ENCODE measurements at places on chromosomes 7 and 10.

DNA sequence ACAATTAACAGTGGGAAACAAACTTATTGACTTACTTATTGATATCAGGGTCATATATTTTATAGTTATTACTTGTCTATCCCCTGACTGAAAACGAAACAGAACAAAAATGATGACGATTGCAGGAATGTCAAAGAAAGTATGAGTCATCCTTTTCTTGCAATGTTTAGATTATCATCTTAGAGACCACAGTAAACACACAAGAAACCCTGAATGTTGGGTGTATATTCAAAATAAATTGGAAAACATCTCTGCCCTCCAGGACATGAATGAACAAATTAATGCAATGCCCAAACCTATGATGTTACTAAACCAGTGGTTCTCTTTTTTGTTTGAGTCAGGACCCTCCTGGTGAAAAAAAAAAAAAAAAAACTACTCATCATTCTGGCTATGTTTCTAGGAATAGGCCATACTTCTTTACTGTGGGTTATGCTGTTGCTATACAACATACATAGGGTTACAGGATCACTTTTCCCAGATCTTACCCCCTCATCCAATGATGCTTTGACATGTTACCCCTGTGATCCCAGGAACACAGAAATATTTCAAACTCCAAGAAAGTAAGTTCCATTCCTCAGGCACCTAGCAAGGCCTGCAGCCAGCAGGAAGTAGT lies 623.4 kb upstream of the IGFBP3 start:
- no peak for DNase-seq

DNA sequence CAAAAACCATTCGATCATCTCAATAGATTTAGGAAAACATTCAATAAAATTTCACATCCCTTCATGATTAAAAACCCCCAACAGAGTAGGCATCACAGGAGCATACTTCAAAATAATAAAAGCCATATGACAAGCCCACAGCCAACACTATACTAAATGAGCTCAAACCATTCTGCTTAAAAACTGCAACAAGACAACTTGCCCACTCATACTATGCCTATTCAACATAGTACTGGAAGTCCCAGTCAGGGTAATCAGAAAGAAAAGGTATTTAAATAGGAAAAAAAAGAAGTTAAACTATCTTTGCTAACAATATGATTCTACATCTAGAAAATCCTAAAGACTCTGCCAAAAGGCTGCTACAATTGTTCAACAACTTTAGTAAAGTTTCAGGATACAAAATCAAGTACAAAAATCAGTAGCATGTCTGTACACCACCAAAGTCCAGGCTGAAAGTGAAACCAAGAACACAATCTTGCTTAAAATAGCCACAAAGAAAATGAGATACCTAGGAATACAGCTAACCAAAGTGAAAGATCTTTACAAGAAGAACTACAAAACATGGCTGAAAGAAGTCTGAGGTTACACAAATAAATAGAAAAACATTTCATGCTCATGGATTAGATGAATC lies 882.6 kb downstream of the GRM8 start:
- no peak for DNase-seq

- DNase-seq, result no peak
Observed at GRCh38 chr10:97813311-97813710, 36.3 kb upstream of the GOLGA7B start.

DNA sequence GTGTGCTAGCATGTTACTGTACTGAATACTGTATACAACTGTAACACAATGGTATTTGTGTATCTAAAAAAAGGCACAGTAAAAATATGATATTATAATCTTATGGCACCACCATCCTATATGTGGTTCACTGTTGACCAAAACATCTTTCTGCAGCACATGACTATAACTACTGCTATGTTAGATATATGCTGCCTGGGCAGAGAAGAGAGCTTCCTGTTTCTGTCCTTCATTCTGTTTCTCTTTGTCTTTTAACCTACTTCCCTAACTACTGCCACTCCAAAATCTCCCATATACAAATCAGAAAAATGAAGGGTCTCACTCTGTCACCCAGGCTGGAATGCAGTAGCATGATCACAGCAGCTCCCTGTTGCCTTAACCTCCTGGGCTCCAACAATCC lies 8.8 kb upstream of the FGL2 start:
- no peak for DNase-seq

GRCh38 chr10:71255808-71256660 lies 43.7 kb downstream of the UNC5B start:
- peak; percentile 59 for DNase-seq

GRCh38 chr10:116476461-116476860 lies 48.8 kb downstream of the PNLIPRP3 start:
- no peak for DNase-seq

DNA sequence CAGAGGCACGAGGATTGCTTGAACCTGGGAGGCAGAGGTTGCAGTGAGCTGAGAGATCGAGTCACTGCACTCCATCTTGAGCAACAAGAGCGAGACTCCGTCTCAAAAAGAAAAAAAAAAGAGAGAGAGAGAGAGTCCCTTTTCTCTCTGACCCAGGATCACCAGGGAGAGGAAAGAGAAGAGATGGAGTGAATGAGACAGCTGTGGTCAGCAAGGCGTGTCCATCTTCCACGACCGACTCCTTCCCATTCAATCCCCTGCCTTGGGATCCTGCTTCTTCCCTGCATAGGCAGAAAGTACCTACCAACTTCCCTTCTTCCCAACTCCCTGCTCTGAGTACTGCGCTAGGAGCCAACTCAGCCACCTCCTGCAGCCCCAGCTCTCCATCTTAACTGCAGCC lies 5.2 kb upstream of the ZAN start:
- DNase-seq, result no peak

GRCh38 chr10:56586461-56586891 lies 225.4 kb upstream of the ZWINT start:
- DNase-seq, result no peak

- DNase-seq, result no peak
Observed at GRCh38 chr7:4054158-4054557, 627.9 kb upstream of the FOXK1 start.

- no peak for DNase-seq
Observed at GRCh38 chr10:113000442-113000841, 50.4 kb downstream of the TCF7L2 start.

GRCh38 chr10:77649333-77650331 lies 12.0 kb upstream of the KCNMA1 start:
- DNase-seq, result no peak

- DNase-seq, result no peak
Observed at GRCh38 chr7:108144931-108145330, 14.8 kb upstream of the LAMB4 start.

DNA sequence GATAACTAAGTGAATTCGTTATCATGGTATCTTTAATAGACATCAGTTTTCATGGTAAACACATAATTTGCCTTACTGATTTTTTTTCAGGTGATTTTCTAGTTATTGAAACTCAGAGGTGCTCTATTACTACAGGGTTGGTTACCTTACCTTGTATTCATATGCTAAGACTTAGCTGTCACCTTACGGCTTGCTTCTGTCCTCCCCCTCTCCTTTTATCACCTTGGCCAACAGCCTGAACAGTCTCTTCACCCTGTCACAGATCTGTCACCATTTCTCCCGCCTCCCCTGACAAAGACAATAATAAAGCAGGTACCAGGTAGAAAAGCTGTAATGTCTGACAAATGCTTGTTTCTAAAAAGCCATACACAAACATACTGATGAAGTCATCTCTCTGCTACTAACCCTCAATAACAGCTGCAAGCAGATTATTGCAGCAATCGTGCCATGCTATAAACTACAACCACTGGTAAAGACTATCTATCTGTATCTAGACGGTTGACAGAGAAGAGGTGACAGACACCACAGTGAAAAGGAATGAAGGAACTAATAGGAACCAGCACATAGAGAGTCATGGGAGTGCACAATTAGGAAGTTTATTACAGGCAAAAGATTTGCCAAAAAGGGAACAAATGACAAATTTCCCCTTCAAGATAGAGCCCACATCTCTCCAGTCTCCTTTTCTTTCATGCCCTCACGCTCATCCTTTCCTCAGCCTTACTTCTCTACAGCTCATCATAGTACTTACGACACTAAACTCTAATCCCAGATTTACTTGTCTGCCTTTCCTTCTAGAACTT lies 57.2 kb downstream of the ARHGAP12 start:
- no peak for DNase-seq

DNA sequence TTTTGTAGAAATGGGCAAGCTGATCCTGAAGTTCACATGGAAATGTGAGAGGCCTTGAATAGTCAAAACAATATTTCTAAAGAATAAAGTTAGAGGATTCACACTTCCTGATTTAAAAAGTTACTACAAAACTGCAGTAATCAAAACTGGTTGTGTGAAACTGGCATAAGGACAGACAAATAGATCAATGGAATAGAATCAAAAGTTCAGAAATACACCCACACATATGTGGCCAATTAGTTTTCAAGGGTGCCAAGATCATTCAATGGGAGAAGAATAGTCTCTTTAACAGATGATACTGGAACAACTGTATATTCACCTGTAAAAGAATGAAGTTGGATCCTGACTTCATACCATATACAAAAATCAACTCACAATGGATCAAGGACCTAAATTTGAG lies 27.7 kb downstream of the DNAJC9 start:
- no peak for DNase-seq

GRCh38 chr10:64275774-64276173 lies 754.6 kb downstream of the REEP3 start:
- no peak for DNase-seq

DNA sequence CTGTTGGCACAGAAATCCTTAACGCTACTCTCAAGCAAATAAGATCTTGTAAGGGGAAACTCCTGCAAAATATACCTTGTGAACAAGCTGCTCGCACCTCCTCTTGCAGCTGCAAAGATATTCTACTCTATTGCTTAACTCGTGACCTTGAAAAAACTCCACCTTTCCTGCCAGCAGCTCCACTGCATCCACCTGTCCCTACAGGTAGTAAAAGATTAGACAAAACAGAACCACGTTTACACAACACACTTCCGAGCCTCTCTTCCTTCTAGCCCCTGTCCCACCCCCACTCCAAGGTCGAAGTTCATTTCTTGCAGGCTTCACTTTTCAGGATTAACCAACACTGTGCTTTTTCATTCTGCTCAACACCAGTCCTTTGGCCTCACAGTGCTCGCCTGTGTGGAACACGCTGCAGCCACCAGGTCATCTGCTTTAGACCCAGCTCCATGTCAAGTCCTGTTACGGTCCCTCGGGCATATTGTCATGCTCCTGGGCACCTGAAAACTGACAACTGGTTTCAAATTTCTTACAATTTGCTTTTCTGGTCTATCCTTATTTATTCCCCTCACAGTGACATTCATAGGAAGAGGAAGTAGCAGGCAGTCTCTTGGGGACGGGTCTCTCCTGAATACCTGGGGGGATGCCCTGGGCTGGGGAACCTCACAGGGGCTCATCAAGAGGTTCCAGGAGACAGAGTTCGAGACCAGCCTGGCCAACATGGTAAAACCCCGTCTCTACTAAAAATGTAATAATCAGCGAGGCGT lies 165.8 kb upstream of the KLF14 start:
- DNase-seq, result no peak

DNA sequence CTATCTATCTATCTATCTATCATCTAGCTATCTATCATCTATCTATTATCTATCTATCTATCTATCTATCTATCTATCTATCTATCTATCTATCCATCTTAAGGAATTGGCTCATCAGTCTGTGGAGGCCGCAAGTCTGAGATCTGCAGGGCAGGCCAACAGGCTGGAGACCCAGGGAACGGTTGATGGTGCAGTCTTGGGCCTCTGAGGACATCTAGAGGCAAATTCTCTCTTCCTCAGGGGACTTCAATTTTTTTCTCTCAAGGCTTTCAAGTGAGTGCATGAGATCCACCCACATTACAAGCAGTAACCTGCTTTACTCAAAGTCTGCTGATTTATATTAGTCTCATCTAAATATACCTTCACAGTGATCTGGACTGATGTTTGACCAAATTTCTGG lies 197.0 kb downstream of the GLRX3 start:
- DNase-seq, result no peak

DNA sequence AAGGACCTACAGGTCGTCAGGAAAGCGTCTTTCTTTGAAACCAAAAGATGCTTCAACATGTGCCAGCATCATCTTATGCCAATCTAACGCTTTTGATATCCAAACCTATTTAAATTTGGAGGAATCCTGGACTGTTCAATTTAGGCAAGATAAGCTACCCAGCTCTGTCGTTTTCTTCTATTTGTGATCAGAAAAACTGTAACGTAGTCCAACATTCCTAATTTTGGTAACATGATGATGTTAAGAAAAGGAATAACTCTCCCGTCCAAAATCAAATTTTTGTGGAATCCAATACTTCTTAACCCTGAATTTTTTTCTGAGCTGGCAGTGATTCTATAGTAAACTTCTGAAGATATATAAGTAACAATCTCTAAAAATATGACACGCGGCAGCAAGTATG lies 93.3 kb upstream of the MKX start:
- DNase-seq, result no peak

GRCh38 chr10:78993261-78993945 lies 75.4 kb upstream of the ZMIZ1 start:
- no peak for DNase-seq

- DNase-seq, result no peak
Observed at GRCh38 chr10:52541006-52541473, 227.0 kb downstream of the DKK1 start.

- no peak for DNase-seq
Observed at GRCh38 chr10:23966504-23967051, 242.4 kb upstream of the KIAA1217 start.

- no peak for DNase-seq
Observed at GRCh38 chr7:117728890-117729624, 144.2 kb downstream of the CTTNBP2 start.

DNA sequence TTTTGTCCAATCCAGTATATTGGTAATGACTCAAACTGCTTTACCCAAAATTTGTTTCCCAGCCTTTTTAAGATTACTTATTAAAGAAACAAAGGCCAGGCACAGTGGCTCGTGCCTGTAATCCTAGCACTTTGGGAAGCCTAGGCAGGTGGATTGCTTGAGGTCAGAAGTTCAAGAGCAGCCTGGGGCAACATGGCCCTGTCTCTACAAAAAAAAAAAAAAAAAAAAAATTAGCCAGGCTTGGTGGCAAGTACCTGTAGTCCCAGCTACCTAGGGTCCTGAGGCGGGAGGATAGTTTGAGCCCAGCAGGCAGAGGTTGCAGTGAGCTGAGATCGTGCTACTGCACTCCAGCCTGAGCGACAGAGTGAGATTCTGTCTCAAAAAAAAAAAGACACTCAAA lies 7.0 kb upstream of the ARHGAP12 start:
- DNase-seq, result no peak

GRCh38 chr10:97854743-97855142 lies 5.1 kb downstream of the GOLGA7B start:
- no peak for DNase-seq

DNA sequence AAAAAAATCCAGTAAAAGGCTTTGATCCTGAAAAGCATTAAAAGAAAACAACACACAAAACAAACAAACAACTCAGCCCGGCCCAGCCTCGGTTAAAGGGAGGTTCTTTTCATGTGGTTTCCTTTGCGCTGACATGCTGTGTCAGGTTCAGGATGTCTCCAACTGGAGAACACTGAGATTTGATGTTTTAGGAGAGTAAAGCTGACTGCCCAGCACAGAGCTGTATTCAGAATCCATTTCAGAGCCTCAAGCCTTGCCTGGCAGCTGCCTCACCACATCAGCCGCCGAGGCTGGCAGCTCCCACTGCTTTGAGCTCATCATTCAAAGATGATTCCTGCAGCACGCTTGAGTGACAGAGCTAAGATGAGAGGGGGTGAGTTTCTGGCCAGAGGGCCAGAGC lies 205.8 kb upstream of the LYZL1 start:
- DNase-seq, result no peak

Measured in NCI-H2081 treated with DMSO at 0.1 percent for 48 hours (cell line).